Vagina (tissue), 2 donors: ENCODE measurements at places on chromosomes 4 and X.

DNA sequence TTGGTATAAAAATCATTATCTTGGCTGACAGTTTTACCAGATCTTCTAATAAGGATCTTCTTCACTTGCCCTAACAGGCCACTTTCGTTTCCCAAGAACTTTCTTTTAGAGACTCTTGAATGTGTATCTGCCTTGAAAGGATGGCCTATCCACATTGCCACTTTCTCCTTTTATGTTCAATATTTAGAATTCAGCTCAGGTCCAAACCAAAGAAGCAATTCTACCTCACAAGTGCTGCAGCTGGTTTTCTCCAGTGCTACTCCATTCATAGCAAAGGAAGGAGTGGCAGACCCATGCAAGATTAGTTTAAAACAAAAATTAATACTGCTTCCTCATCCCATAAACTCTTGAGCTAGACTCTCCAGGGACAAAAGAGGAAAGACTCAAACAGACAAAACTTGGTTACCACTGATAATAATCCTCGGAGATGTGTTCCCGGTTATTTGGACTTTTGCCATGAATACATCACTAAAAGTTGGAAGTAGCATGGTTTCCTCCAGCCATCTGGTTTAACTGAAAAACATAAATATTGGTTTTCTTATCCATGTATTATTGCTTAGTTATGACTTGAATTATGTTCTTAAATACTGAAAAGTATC, 401.8 kb downstream of the PABPC4L start:
- no peak for DNase-seq

- no peak for DNase-seq
Observed at GRCh38 chrX:139889760-139890159, 43.1 kb downstream of the ATP11C start.

DNA sequence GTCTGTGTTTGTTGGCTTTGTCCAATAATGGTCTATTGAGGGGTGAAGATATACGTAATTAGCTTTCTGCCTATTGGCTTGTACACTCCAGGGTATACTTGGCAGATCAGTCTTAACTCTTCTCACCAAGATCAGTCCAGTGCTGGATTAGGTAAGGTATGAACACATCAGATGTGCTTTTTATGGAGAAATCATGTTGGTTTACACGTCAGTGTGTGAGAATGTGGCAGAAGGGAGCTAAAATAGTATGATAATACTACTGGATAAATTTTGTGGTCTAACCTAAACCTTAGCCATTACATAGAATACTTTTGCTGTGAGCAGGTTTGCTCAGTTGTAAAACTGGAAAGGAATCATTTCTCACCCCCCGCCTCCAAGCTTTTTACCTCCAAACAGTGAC, 4.2 kb downstream of the PDHA1 start:
- no peak for DNase-seq

GRCh38 chr4:25842229-25842845, 20.5 kb downstream of the SEL1L3 start:
- DNase-seq: no peak

- no peak for DNase-seq
Observed at GRCh38 chrX:54534271-54534670, 4.3 kb downstream of the GNL3L start.

- DNase-seq: no peak
Observed at GRCh38 chr4:141501931-141502330, 134.5 kb upstream of the IL15 start.

GRCh38 chr4:69485130-69485529, 10.6 kb downstream of the UGT2B4 start:
- DNase-seq: no peak

DNA sequence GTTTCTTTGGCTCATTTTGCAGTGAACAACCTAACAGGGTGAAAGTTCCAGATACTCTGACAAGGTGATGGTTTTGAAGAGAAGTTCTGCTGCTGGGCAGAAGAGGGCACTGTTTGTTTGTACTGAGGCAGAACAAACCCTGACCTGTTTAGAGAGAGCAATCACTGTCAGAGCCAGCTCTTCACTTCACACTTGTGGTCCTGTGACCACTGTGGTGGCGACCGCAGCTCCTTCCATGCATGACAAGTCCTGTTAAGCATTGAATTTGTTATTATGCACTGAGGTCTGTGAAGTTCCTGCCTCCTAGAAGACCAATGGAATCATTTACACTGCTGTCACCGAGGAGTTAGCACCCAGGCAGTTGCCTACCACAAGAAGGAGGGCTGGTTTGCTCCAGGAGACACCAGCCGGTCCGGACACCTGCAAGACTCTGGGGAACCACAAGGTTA, 86.6 kb downstream of the ZNF330 start:
- DNase-seq: no peak

- no peak for DNase-seq
Observed at GRCh38 chr4:1470393-1470670, 64.1 kb upstream of the NKX1-1 start.

DNA sequence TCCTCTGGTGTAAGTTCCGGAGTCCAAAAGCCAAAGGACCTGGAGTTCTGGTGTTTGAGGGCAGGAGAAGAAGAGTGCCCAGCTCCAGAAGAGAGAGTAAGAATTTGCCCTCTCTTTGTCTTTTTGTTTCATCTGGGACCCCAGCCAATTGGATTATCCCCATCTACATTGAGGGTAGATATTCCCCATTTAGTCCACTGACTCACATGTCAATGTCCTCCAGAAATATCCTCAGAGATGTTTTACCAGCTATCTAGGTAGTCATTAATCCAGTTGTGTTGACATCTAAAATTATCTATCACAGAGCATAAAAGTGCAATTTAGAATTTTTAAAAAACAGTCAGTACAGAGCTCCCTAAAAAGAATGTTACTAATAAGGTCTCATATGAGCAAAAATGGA, 132.9 kb upstream of the TMEM47 start:
- DNase-seq: no peak

DNA sequence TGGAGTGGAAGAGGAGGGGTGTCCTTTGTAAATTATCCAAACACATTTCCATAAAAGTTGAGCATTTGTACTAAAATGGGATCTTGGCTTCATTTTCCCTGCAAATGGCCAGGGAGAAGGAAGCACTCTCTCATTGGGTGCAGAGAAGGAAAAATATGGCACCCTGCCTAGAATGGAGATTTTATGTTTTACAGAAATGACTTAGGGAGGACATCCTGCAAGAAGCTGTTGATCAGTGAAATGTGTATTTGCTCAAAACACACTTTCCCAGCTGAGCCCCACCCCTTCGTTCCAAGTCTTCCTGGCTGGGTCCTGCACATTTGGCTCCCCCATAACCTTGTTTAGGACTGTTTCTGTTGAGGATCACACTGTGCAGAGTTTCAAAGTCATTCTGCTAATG, 213.5 kb upstream of the TAPT1 start:
- no peak for DNase-seq

- DNase-seq: no peak
Observed at GRCh38 chr4:7129871-7130620, 62.2 kb upstream of the GRPEL1 start.

- DNase-seq: no peak
Observed at GRCh38 chrX:49269767-49270248, at the start of gene PPP1R3F. PPP1R3F (plus strand) TSS chrX:49269793; CDS start chrX:49269870, 77 bp downstream.

GRCh38 chr4:176611381-176611780, 181.3 kb downstream of the VEGFC start:
- no peak for DNase-seq

DNA sequence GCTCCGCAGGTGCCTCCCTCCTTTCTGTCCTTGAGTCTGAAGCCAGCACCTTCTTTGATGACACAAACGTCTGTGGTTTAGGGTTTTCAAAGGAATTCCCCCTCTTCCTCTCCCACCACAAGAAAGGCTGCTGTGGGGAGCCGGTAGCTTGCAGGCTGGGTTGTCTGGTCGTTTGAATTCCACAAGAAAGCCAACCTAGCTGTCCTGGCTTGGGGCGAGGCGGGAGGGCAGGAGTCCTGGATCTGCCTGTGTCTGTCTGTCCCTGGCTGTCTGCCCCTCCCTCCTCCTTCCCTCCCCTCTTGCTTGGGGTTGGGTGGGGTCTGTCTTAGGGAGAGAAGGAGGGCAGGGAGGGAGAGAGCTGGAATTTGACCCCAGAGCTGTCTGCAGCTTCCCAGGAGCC, 56.3 kb downstream of the SHROOM2 start:
- no peak for DNase-seq
